Activated naive CD8-positive, alpha-beta T cell treated with anti-CD3 and anti-CD28 coated beads, Interleukin-2, amount 10 ng/mL, durations not matched to agents 7 days and 5 days (primary cell): ENCODE measurements at places on chromosomes 2 and 18. TPM values are rescaled to one million over a fixed set of nuclear protein-coding genes. Genes with fewer than 3 reads are reported as not detected.
A peak's percentile ranks its signal among the peaks of the same experiment; 100 is the strongest.

Gene HNMT
- 0.57 TPM for total RNA-seq

GRCh38 chr2:86793752-86794151 is 3.0 kb upstream of the CD8A start:
- H3K36me3 ChIP-seq = peaks cover 44% of the 10 kb centered on the region
- DNase-seq = peak; percentile 63
- peak overlapping the region; percentile 87 for H3K4me3 ChIP-seq
- H3K27ac ChIP-seq = peak overlapping the region; percentile 99
- H3K27me3 ChIP-seq = no peaks in the 10 kb centered on the region

DNA sequence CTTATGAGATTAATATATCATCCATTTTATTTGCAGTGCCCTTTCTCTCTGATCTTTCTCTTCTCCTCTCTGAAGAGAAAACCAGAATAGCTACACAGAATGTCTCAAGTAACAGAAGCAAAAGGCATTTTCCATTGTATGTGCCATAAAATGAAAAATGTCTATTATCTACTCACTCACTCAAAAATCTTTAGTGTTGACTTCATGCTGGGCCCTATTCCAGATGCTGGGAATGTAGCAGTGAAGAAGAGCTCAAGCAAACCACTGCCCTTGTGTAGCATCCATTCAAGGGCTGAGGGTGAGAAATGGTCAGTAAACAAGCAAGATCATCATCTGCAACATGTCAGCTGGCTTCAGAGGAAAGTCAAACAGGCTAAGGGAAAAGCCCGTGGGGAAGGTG is 427.7 kb downstream of the METTL4 start:
- no peak for DNase-seq
- no peak overlapping the region for H3K4me3 ChIP-seq
- H3K36me3 ChIP-seq = no peaks in the 10 kb centered on the region
- no peaks in the 10 kb centered on the region for H3K27me3 ChIP-seq
- H3K27ac ChIP-seq = no peak overlapping the region

DNA sequence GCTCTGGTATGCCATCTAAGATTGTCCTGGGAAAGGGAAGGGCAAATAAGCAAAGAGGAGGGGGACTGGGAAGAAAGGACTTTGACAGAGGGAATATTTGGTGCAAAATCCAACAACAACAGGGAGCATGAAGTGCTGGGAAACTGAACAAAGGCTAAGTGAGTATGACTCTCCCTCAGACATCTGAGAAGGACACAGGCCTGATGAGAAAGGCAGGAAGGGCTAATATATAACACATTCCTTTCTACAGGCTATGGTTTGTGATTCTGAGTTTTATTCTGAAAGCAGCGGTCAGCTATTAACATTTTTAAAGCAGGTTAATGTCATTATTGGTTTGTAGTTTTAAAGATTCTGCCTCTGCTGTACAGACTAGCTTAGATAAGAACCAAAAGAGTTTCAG is 1579.5 kb downstream of the LRP1B start:
- no peak overlapping the region for H3K4me3 ChIP-seq
- no peaks in the 10 kb centered on the region for H3K4me1 ChIP-seq
- no peaks in the 10 kb centered on the region for H3K27me3 ChIP-seq
- DNase-seq = no peak
- H3K36me3 ChIP-seq = no peaks in the 10 kb centered on the region
